ENCODE measurements at places on chromosomes 3 and 15.

DNA sequence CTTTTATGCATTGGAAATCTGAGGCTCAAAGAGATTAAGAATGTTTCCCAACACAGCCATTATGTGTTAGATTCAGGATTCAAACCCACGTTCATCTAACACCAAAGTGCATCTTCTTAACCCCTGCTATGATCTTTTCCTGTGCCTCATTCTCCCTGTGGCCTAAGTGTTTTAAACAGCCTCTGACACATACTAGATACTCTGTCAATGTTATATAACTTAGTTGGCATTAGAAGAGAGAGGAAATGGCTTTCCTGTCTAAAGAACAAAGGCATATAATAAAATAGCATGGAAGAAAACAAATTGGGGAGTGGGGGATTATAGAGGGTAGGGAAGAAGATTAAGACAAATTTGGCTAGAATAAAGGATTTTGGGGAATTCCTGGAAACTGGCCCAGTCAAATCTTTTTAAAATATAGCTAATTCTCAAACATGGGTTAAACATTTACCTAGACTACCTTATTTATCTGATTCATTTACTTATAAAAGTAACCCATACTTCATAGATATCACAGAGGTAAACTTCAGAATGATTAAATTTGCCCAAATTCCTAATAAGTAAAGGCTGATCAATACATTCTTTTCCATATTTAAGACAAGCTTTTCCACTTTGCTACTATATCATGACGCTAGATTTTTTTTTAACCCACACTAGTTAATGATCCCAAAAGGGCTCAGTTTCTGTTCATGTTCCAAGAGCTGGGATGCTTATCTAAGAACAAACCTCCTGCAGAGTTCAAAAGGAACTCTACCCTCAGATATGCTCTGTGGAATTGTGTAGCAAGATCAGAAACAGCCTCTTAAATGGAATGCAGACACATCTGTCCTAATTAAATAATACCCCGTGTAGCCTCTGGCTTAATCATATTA, 122.9 kb upstream of the PTPRG start:
- DNase-seq, result no peak

DNA sequence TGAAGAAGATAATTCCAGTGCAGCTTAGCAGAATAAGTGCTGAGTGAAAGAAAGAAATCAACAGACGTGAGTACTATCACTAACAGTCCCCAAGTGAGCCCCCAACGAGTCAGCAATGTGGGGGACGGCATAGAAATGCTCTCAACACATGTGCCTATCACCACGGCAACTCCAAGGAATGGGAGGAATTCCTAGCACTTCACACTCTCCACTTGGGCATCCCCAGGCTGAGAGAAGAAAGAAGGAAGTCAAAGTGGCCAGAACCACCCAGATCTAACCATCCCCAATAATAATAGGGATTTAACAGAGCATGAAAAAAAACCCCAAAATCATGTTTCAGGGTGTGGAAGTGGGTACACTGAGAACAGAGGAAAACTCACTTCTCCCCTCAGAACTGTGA, 29.3 kb upstream of the CPNE4 start:
- no peak for DNase-seq

DNA sequence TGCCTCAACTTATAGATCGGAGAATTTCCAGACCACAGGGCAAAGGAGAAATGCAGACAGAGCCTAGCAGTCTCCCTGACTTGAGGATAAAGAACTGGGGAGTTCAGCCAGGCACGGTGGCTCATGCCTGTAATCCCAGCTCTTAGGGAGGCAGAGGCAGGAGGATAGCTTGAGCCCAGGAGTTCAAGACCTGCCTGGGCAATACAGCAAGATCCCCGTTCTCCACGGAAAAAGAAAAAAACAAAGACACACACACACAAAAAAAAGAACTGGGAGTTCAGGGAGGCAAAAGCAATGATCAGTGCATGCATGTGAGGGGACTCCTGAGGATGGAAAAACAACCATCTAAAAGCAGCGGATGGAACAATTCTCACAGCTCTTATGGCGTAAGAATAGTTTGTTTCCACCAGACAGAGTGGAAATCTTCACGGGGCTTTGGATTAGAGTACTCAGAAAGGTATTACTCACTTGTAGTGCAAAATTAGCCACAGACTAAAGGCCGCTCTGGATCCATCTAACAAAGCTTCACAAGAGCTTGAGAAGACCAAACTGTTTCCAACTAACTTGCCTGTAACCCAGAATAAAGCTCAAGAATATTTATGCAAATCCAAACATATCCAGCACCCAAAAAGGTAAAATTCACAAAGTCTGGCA, 16.3 kb downstream of the SEC11A start:
- no peak for DNase-seq

- no peak for DNase-seq
Measured at GRCh38 chr3:79172241-79172640, 595.6 kb downstream of the ROBO1 start.

DNA sequence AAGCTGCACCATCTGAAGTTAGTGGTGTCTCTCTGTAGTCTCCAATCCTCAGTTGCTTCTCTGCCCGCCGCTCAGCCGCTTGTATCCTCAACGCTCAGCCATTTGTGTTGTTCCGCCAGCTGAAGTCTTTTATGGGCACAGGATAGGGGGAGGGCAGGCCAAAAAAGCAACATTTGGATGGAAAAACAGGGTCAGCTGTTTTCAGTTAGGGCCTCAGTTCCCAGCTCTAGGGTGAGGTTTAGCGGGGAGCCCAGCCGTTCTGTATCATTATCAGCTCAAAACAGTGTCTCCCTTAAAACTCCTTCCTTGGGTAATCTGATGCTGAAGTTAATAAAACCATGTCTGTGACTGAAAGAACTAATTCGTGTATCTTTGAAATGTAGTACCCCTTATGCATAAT, 329.5 kb upstream of the AZI2 start:
- no peak for DNase-seq

DNA sequence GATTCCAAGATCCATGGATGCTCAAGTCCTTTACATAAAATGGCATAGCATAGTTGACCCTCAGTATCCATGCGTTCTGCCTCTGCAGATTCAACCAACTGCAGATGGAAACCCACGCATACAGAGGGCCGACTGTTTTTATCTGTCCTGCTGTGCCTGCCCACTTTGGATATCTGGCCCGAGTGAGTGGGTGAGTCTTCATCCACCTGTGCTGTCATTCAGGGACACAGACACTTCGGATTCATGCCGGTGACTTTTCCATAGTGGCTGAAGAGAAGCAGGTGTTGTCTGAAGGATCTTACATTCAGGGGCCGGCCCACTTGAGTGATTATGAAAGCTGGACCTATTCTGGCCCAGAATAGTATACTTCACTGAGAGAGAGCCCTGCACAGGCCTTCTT, 85.1 kb downstream of the RYR3 start:
- no peak for DNase-seq

DNA sequence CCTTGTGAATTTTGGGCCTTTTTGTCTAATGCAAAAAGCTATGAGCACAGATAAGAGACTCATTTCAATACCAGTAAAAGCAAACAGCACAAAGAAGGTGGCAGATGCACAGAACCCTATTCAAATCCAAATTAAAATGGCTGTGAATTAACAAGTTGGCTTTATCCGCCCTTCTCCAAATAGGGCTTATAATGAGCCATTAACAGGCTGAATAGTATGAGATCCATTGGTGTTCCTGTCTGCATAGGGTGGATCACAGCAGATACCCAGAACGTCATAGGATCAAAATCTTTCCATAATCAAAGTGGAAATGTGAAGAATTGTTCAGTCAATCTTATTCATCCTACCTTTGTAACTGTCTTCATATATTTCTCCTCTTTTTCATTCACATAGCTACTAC, 282.4 kb upstream of the UMPS start:
- DNase-seq, result no peak

DNA sequence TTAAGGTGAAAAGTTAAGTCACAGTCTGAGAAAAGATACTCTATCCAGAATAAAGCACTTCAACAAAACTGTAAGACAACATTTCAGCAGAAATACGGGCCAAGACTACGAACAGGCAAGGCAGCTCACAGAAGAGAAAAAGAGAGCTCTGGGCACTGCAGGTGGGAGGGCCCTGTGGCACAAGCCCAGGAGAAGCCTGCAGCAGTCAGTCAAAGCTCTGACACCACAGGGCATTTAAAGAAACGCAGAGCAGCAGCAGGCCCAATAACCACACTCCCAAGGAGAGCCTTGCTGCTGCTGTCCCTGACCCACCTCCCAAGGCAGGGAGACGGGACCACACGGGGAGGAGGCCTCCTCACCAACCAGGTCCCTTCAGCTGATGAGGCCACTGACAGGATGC, 19.2 kb downstream of the CHSY1 start:
- DNase-seq, result no peak

DNA sequence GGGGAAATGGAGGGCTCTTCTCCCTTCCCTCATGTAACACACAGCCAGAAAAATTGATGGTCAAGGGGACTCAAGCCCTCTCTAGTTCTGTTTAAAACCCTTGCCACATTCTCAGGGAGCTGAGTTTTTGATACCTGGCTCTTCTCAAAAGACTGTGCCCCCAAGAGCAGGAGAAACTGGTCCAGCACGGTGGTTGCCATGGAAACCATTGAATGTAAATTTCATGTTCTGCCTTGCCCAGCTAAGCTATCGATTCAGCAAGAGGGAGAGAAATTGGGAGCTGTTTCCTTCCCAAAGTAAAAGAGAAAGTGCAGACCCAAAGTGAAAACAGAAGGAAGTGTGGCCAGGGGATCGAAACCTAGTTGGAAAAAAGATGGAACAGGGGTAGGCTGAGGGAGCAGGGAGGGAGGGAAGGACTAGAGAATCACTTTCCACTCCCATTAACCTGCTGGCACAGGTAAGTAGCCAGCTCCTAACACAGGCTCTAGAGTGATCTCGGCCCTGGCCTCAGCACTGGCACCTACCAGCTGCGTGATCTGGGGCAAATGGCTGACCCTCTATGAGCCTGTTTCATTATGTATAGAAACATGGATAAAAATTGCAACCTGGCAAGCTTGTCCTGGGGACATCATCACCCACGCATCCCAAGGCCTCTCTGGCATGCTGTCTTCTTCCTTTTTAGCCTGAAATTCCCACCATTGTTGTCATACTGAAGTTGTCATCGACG, 140.9 kb downstream of the TPRA1 start:
- DNase-seq, result no peak

- DNase-seq, result no peak
Measured at GRCh38 chr3:151687076-151687475, 46.7 kb upstream of the AADACL2 start.

DNA sequence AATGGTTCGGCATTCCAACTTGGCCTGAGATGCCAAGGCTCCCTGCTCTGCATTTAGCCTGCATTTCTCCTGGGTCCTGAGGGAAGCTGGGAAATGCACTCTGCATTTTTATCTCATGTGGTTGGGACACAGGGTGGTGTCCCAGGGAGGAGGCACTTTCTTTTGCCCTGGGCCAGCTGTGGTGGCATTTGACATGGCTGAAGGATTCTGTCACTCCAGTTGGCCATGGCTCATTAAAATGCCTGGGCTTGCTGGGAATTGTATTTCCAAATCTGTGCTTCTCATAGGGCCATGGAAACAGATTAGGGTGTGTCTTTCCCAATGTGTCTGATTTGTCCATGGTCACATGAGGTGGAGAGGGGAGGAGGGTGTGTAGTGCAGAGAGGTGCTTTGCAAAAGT, 128.3 kb upstream of the RGMA start:
- DNase-seq, result no peak

GRCh38 chr15:36109943-36110658, 469.3 kb upstream of the CDIN1 start:
- no peak for DNase-seq

- no peak for DNase-seq
Measured at GRCh38 chr15:71250936-71251583, 135.8 kb downstream of the THSD4 start.

GRCh38 chr3:37227870-37228549, 53.6 kb upstream of the LRRFIP2 start:
- DNase-seq, result no peak

DNA sequence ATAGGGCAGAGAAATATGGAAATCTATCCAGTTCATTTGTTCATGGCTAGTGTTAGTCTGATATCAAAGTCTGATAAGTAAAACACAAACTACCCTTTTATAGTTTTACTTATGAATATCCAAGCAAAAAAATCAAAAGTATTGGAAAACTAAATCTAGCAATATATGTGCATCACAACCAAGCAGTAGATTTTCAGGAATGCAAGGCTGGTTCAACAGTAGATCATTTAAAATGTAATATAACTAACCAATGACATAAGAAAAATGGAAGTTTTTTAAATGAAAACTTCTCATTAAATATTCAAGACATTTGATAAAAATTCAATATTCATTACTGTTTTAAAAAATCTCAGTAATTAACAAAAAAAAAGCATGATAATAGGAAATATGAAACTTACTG, 12.8 kb upstream of the AQP9 start:
- DNase-seq, result no peak

DNA sequence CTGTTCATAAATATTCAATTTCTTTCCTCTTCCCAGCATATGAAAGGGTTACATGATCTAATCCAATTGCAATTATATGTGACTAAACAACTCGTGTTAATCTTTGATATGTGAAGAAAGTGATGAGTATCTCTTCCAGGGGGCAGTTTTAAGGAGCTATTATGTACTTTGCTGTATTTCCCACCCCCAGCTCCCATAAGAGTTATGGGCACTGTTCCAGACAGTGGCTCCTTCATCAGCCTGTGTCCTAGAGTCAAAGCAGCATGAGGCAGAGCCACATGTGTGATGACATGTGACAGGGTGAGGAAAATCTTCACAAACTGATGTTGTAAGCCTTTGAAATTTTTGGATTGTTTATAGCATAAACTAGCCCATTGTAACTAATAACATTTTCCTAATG, 315.4 kb downstream of the DIPK2A start:
- no peak for DNase-seq

- DNase-seq, result no peak
Measured at GRCh38 chr3:98695796-98696195, 67.3 kb upstream of the ST3GAL6 start.

DNA sequence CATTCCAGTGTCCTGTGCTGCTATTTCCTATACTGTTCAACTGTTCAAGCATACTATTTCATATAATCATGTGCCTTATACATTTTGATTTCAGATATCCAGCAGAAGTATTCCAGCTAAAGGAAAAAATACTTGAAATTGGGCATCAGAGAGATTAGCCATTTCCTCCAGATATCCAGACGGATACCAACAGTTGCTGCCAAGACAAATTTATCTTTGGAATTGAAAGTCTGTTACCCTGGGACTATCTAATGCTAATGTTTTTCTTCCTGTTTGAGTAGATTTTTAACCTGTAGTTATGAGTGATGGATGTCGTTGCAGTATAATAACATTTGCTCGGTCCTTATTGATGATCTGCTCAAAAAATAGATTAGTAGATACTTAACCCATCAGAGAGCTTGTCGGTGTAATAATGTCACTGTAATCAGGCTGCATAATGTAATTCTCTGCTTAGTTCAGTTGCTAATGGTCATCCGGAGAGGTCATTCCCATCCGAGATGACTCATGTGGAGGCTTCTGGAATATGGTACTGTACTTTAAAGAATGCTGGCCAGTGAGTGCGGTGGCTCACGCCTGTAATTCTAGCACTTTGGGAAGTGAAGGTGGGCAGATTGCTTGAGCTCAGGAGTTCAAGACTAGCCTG, 51.5 kb downstream of the TIMP4 start:
- DNase-seq, result no peak

GRCh38 chr15:57393061-57393460, 16.8 kb downstream of the CGNL1 start:
- DNase-seq, result no peak

Data from GM12892 (cell line).